ENCODE measurements at places on chromosomes 5 and 9.

- no peak for DNase-seq
Measured at GRCh38 chr5:127885176-127885575, 182.0 kb downstream of the CCDC192 start.

GRCh38 chr9:115672477-115673316 is 480.9 kb upstream of the PAPPA start:
- no peak for DNase-seq

GRCh38 chr9:33146298-33146697 is 20.8 kb downstream of the B4GALT1 start:
- DNase-seq = no peak

DNA sequence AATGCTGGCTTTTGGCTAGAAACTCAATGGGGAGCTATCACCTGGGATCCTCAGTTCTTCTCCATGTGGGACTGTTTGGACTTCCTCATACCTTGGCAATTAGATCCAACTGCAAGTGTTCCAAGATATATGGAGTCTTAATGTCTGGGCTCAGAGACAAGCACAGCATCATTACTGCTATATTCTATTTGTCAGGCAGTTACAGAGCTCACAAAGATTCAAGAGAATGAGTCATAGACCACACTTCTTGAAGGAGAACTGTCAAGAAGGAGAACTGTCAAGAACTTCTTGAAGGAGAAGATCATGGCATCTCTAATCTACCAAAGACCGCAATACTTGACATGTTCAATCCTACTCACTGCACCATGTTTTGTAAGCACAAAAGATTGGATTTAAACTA is 106.8 kb upstream of the NREP start:
- DNase-seq = no peak

GRCh38 chr9:75964427-75964826 is 74.0 kb downstream of the PCSK5 start:
- DNase-seq = no peak

DNA sequence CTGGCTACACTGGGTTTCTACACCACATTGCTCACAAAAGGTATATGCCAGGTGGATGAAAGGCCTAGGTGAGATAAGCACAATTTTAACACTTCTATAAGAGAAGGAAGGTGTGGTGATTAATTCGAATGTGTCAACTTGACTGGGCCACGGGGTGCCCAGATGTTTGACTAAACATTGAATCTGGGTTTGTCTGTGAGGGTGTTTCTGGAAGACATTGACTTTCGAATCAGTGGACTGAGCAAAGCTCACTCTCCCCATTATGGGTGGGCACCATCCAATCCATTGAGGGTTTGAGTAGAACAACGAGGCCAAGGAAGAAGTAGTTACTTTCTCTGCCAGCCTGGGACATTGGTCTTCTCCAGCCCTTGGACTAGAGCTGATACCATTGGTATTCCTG is 78.2 kb upstream of the COL5A1 start:
- DNase-seq = no peak

DNA sequence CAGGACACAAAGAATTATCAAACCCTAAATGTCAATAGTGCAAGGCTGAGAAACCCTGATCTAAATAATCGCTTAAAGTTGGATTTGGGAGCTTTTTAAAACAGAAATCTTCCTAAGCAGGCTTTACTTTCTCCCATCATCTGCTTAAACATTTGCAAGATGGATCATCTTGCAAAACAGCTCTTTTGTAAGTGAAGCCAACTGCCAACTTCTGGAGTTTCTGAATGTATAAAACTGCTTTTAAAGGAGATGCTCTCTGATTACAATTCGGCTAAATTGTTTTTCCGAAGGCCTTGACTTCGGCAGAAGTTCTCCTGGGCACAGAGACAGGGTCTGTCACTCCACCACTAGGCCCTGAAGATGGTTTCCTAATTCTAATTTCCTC is 1.3 kb downstream of the PTPN3 start:
- no peak for DNase-seq

DNA sequence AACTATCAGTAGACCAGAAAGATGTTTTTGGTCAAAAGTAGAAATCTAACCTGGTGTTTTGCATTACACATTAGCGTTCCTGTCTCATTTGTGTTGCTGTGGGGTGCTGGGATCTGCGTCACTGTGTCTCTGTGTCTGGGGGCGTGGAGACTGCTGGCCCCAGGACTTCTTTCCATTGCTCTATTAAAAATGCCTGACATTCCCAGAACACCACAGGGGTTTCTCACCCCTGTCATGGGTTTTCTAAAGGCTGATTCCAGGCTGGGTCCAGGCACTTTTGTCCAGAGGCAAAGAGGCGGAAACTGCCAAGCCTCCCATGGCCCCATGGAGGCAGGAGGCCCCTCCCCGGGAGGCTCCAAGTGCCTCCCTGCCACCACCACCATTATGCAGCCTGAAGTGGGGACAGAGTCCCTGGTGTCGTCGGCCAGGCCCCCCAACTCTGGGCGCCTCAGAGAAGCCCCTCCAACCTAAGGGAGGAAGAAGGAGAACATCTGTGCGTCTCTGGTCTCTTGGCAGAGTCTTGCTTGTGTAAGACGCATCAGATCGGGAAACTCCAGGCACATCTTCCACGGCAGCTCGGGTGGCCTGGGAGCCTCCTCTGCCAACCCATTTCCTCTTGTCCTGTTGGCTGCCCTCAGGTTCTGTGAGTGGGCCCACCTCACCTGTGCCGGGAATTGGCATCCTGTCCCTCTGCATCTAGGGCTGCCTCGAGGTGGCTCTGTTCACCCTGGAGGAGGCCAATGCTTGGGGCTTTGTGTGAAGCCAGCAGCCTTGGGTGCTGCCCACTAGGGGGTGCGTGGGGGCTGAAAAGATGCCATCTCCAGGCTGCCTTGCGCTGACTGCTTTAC is 13.8 kb upstream of the PLEKHG4B start:
- peak; percentile 72 for DNase-seq

- no peak for DNase-seq
Measured at GRCh38 chr9:132877458-132877823, 643 bp downstream of the AK8 start.

DNA sequence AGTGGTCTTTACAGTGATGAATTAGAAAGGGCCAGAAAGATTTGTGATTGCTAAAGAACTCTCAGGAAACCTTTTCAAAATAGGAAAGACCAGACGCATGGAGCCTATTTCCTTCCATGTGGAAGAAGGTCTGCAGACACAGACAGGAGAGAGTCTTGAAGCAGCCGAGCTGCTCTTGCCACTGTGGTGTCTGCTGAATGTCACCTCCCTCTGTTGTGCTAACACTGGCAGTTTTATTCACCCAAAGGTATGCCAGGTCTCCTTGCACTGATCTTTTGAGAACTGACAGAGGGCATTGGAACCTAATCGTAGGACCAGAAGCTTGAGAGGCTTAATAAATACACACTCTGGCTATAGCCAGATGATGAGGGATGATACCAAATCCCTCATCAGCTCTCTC is 108.7 kb downstream of the SREK1 start:
- no peak for DNase-seq

- DNase-seq = no peak
Measured at GRCh38 chr5:169099801-169100734, 200.9 kb downstream of the SLIT3 start.

DNA sequence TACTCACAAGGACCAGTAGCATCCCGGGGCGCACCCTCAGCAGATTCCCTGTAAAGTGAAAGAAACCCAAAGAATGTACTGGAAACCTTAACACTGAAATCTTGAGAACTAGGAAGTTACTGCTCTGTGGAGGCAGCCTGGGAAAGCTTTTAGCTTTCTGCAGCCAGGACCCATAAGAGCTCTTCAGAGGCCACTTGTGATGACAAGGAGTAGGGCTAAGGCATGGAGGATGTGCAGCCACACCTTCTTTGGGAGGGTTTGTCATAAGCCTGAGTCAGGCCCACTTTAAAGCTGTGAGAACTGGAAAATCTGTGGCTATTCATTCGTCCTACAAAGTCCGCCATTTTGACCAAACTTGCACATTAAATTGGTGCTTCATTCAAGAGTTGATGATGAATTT is 291.1 kb upstream of the TLE4 start:
- DNase-seq = no peak

DNA sequence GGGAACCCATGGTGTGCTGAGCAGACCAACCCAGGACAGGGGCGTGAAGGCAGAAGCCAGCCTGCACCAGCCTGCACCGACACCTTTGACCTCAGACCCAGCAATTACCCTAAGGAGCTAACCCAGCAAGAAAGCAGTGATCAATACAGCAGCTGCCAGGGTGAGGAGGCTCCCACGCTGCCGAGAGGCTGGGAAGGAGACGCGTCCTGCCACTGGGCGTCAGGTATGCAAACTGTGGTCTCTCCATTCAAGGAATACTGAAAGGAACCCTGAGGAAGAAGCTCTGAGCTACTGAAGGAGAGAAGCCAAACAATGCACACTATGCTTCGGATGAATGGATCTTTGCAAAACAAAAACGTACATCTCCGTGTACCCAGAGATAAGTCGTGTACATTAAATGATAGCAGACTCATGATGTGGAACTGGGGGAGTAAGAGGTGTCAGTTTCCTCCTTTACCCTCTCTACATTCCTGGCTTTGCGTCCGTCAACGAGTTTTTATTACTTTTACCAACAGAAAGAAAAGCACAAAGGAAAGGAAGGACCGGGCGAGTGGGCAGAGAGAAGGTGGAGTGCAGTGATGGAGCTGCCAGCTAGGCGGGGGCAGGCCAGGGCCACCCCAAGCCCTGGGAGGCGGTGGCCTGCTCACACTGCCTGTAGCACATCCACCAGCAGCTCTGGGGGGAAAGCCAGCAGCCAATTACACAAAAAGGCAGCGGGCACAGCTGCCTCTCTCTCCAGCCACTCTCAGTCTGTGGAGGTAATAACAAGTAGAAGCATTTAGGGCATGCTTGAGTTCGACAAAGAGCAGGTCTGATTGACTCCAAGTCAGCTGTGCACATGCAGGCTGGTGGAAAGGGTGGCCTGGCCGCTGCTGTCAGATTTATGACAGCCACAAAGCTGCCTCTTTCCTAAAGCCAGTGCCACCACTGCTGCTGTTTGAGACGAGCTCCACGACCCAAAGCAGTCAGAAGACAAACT is 29.3 kb downstream of the RASGEF1C start:
- DNase-seq = no peak

DNA sequence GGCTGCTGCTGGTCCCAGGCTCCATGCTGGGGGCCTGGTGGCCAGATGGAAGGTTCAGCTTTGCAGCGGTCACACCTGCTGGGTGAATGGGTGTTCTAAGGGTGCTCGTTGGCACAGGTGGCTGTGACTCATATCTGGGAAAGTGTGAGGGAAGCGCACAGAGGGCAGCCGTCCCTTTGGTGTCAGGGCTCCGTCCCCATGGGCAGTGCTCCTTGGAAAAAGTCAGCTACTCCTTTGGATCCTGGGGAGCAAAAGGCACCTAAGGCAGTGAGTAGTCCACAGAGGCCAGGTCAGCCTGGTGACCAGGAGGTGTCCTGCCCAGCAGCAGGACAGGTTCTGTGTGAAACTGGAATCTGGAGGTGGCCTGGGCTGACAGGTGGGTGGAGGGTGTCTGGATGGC is 18.4 kb upstream of the GBGT1 start:
- no peak for DNase-seq

DNA sequence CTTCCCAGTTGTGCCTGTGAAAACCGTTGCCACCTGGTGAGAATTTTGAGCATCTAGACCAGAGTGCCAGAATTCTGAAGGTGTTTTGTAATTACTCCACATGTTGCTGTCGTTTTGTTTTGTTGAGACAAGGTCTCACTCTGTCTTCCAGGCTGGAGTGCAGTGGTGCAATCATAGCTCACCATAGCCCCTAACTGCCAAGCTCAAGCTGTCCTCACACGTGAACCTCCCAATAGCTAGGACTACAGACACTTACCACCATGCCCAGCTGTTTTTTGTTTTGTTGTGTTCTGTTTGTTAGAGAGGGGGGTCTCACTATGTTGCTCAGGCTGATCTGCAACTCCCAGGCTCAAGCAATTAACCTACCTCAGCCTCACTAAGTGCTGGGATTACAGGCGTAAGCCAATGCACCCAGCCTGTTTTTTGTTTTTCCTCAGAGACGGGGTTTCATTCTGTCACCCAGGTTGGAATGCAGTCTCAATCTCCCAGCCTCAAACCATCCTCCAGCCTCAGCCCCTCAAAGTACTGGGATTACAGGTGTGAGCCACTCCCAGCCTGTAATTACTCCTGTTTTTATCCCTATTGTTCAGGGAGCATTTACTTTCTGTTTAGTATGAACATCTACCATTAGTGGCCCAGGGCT is 121.1 kb upstream of the DMRT1 start:
- no peak for DNase-seq

DNA sequence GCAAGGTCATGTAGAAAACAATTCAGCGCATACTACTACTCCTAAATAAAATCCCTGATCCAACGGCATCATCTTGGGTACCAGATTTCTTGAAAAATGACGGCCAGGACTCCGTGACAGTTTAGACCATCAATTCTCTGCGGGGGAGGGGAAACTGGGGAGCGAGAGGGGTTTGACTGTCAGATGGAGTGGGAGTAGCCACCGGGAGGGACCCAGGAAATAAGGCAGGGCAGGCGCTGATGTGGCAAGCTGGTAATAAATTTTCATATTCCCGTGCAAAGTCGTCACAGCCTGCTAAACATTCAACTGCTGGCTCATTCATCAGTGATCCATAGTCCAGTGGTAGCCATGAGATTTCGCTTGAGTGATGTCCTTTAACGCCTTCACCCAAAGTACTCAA is 457 bp upstream of the CDH18 start:
- no peak for DNase-seq

DNA sequence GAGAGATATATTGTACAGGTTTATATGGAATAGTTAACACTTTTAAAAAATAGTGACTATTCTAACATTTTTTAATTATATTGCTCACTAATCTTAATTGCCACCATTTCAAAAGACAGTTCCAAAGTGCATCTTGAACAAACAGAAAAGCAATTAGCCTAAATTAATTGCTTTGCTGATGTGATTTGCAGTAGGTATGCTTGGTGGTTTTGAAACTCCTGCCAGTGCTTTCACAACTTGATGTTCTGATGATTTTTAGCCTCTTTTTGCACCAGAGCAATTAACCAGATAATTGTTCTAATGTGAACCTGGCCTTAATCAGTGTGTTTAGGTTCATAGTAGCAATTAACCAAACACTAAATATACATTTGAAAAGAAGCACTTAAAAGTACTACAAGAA is 207.6 kb downstream of the FBXL17 start:
- DNase-seq = no peak

DNA sequence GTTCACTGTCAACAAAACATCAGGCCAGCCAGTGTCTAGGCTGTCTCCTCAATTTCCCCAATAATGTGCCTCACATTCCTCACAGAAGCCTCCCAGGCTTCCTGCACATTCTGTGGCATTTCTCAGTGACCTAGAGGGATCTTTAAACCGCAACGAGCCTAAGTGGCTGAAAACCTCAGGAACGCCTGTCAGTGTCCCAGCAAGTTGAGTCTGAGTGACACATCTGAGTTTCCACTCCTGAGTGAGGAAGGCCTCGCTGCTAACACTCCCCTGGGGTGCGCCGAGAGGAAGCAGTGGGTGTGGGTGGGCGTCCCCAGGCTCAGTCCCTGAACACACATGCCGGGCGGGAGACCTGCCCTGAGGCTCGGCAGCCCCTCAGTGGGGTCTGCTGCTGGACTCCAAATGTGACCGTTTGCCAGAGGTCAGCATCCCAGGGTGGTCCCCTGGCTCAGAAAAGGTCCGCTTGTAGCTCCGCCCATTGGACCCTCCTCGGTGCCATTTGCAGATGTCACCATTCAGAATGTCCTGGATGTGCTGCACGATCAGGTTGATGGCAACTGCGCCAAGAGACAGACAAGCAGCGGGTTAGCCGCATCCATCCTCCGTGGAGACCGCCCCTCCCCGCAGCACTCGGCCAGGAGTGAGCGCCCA is 6.3 kb downstream of the UCK1 start:
- no peak for DNase-seq

All from NCI-H1436 (cell line).